Smooth muscle cell of the pulmonary artery (primary cell): ENCODE measurements at places on chromosomes 7 and 10. TPM values are rescaled to one million over a fixed set of nuclear protein-coding genes. Genes with fewer than 3 reads are reported as not detected.

IDI2 gene
- total RNA-seq: not detected in 2 replicates

PFKP gene
- total RNA-seq: 435 and 622 TPM in 2 replicates

ZNF239 gene
- 5.9 and 7.5 TPM in 2 replicates for total RNA-seq

LRRC61 gene
- total RNA-seq: 0.26 and 0.36 TPM in 2 replicates

TAC1 gene
- total RNA-seq: 0.07 TPM in 1 of 2 replicates, not detected in the other

JAZF1 gene
- total RNA-seq: 9.7 and 11.7 TPM in 2 replicates

GTF2IRD2 gene
- 6.1 and 6.3 TPM in 2 replicates for total RNA-seq

FAM180A gene
- total RNA-seq: 51.3 and 119 TPM in 2 replicates

NPTX2 gene
- 3.3 and 5.1 TPM in 2 replicates for total RNA-seq

RAPGEF5 gene
- 23.8 and 35.8 TPM in 2 replicates for total RNA-seq

NUTM2E gene
- total RNA-seq: not detected in 2 replicates

FMC1 gene
- 3.6 and 4.8 TPM in 2 replicates for total RNA-seq

AOC1 gene
- not detected in 2 replicates for total RNA-seq
